ENCODE measurements at places on chromosomes 6 and 20. TPM values are rescaled to one million over a fixed set of nuclear protein-coding genes. Genes with fewer than 3 reads are reported as not detected.

DNA sequence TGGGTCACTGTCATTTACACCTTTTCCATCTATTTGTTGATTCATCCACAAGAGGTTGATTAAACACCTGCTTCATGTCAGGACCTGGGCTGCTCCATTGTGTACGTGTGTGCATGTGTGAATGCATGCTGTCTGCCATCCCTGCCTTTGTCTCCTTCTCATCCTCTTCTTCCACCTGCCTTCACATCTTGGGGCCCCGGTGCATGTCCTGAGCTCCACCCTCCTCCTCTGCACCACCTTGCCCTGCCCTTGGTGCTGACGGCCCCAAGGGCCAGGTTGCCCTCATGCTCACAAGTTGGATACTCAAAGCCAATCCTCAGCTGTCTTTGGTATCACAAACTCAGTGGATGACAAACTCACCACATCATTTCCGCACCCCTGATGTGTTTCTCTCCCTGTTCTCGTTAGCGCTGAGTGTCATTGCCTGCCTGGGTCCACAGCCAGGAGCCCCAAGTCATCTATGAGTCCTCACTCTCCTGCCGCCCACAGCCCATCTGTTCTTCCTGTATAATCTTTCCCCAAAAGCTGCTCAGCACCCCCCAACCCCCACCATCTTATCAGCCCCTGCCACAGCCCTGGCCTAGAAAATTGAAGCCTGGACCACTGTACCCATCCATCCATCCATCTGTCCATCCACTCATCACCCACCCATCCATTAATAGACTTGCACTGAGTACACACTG lies 85.0 kb downstream of the SRC start:
- DNase-seq, result no peak

The TMEM170B gene
- 1.8 TPM for polyA plus RNA-seq

- DNase-seq, result no peak
Observed at GRCh38 chr6:28553986-28554881, 28.6 kb downstream of the GPX5 start.

The ERVFRD-1 gene
- 0.05 TPM for polyA plus RNA-seq

The C20orf204 gene
- polyA plus RNA-seq, result 0.36 TPM

- no peak for DNase-seq
Observed at GRCh38 chr20:36128463-36129159, 25.9 kb upstream of the EPB41L1 start.

- no peak for DNase-seq
Observed at GRCh38 chr6:159788276-159788675, 1.1 kb downstream of the TCP1 start.

The OPRL1 gene
- polyA plus RNA-seq, result 0.81 TPM

The ACTL10 gene
- 0.27 TPM for polyA plus RNA-seq

The CALHM6 gene
- 5.9 TPM for polyA plus RNA-seq

DNA sequence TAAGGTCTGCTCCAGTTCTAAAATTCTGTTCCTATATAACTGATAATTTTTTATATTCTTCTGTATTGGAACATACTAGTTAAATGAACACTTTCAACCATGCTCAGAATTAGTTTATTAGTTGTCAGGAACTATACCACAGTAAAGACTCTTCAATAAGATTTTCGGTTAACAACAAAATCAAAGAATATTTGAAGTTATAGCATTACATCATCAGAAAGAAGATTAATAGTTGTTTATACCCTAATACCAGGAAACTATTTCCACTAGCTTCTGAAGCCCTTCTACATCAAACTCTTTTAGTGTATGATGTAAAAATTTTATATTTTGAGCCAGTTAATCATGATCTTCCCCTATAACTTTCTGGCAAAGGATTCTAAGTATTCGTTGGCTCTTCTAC lies 6.6 kb downstream of the CALHM4 start:
- no peak for DNase-seq

DNA sequence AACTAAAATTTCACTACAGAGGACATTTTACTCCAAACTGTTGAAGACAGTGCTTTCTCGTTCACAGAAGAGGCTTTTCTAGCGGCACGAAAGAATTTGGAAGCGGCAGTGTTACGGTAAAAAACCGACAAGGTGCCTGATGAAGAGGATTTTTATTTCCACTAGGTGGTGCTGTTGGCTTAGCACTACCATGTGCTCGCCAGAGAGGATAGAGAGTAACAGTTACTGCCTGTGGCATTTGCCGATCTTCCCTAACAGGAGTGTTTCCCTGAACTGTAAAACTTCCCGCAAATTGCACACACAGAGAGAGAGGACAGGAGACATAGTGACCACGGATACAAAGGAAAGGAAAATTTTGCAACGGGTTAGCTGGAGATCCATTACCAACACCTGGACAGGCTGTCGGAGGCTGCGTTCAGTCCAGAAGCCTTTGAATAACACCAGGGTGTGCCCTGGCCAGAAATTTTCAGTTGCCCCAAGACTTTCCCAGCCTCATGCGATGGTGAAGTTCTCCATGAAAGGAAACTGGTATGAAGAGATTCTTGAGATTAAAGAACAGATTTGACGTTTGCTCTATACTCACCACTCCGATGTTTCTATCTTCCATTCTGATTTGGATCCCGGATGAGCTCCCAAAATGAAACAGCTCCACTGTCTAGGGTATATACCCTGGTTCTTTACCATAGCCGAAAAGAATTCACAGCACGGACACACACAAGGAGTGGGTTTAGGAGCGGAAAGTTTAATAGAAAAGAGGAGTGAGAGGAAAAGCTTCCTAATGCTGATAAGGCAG lies 48.1 kb downstream of the HLA-DPB1 start:
- no peak for DNase-seq

The BACH2 gene
- 0.61 TPM for polyA plus RNA-seq

The NPBWR2 gene
- not detected for polyA plus RNA-seq

DNA sequence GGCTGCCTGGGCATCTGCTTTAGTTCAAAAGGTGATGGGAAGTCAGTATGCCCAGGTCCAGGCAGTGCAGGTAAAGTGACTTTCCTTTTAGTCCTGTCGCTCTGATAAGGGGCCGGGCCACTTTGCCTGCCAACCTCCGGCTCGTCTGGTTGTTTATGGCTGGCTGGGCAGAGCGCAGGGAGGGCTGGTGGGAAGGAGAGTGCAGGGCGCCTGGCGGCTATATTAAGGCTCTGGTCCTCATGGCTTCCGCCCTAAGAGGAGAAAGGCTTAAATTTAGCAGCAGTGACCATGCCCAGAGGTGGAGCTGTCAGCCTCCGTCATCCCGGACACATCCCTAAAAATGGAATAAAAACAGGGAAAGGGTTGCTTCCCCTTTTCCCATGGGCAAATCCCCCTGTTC lies 14.6 kb downstream of the GATA5 start:
- DNase-seq, result peak; percentile 59

- no peak for DNase-seq
Observed at GRCh38 chr6:103236923-103237322, 1622.8 kb downstream of the HACE1 start.

The PNLDC1 gene
- 0.43 TPM for polyA plus RNA-seq

- no peak for DNase-seq
Observed at GRCh38 chr6:116883005-116883404, 6.0 kb downstream of the RFX6 start.

The RBM24 gene
- 177 TPM for polyA plus RNA-seq

The CTAGE9 gene
- polyA plus RNA-seq, result not detected

The SCGN gene
- polyA plus RNA-seq, result 6.0 TPM

GRCh38 chr6:94071835-94072234 lies 652.5 kb upstream of the EPHA7 start:
- no peak for DNase-seq

DNA sequence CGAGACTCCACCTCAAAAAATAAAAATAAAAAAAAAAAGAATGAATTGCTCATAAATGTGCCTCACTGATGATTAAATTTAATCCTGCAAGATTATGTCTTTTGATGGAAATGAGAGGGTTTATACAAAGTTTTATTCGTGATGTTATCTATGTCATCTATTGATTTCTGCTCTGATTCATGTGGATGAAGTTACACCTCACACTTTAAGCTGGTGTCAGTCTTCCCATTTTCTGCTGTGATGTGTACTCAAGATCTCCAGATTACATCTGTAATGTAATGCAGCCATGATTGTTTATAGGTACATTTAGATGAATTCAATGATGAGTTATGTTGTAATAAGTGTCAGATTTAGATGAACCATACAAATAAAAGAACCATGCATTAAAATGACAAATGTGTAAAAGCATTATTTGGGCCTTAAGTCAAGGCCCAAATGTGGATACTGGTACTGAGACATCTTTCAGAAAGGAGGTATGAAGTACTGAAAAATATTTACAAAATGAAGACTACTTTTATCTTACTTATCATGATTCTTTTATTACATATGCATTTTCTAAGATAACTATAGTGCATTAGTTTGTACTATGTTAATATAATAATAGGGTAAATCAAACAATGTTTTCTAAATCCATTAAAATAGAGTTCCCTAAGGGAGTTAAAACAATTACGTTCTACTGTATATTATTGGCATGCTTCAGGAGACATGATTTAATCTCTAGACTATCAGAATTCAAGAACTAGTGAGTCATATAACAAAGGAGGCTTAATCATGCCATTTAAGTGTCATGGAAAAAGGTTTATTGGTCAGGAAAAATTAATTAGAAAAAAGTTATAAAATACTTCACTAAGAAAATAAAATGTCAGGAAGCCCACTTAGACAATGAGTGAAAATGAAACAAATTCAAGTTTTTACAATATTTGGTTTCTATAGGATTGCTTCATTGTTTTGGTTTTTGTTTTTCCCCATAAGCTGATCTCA lies 34.5 kb downstream of the HCRTR2 start:
- no peak for DNase-seq

GRCh38 chr20:11810311-11811083 lies 107.2 kb upstream of the BTBD3 start:
- no peak for DNase-seq

DNA sequence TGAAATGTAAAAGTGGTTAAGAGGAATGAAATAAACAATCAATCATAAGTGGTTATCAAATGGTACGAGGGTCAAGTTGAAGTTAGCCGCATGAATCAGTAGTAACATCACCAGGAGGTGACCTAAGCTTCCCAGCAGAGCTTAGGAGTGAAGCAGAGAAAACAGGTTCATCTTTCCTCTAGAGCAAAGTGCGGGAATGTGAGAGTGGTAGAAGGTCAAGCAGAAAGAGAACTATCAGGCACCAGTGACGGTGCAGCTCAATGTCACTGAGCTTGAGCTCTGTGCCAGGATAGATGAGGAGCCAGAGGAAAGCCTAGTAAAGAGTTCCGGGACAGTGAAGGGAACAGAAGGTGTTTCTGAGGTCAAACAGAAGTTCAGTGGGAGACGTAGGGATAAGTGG lies 20.8 kb upstream of the TNFAIP3 start:
- no peak for DNase-seq

DNA sequence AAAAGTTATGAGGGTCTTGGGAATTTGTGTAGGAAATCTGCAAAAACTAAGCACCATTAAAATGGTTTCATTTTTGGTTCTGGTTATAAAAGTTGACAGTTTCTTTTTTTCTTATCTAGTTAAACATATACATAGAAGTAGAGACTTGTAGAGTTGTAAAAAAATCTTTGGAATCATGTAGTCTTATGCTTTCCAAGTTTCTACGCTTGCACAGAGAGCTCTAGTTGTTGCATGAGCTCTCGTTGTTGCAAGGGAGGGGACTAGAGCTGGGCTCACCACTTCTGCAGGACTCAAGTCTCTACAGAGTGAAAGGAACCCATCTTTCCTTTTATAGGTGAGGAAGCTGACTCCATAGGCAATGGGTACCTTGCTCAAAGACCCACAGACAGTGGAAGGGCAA lies 21.6 kb upstream of the CCN2 start:
- DNase-seq, result no peak

DNA sequence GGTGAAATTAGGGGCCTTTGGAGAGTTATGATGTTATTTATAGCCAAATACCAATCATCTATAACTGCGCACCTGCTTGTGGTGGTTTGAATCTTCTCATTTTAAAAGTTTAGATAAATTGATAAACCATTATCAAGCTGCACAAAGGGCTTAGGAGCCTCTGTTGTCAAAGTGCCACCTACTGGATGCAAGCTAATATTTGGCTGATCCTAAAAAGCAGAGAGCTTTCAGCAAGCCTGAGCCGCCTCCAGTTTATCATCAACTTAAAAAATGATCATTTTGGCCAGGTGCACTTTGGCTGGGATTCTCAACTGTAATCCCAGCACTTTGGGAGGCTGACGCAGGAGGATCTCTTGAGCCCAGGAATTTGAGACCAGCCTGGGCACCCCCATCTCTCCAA lies 58.5 kb upstream of the ATXN1 start:
- DNase-seq, result no peak

- DNase-seq, result no peak
Observed at GRCh38 chr6:160398674-160399271, 50.6 kb downstream of the SLC22A3 start.

The TGIF2 gene
- polyA plus RNA-seq, result 4.9 TPM

The TMEM74B gene
- polyA plus RNA-seq, result 7.8 TPM

- no peak for DNase-seq
Observed at GRCh38 chr6:16153211-16153820, 24.4 kb downstream of the MYLIP start.

DNA sequence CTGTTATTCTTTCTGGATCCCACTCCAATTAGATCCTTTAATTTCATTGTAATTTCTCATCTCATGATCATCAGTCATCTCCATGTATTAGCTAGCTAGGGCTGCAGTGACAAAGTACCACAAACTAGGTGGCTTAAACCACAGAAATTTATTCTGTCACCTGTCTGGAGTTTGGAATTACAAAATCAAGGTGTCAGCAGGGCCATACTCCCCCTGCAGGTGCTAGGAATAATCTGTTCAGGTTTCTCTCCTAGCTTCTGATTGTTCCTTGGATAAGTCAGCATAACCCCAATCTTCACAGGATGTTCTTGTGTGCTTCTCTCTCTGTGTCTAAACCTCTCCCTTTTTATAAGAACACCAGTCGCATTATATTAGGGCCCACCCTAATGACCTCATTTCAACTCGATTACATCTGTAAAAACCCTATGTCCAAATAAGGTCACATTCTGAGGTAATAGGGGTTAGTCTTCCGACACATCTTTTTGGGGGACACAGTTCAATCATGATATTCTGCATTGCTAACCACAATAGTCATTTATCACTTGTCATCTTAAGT lies 40.5 kb downstream of the BEND6 start:
- DNase-seq, result no peak

The HS3ST5 gene
- polyA plus RNA-seq, result not detected

Data from right cardiac atrium (tissue), 5 donors.